ENCODE measurements at places on chromosomes 12 and 14.

DNA sequence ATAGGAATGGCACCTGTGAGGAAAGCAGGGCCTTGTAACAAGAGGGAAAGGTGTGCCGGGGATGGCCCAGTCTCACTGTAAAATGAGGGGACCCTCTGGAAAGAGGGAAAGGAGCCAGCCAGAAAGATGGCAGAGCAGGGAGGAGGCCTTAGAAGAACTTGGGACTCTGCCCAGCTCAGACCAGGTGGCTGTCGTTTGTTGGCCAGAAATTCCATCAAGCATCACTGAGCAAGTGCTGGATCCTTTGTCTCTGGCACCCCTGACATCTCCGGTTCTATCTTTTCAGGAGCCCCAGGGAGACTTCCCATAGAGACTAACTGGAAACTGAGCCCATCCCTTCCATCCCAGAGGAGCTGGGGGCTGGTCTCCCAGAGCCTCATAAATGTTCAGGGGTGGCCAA is 43.3 kb downstream of the DEGS2 start:
- H3K4me1 ChIP-seq: peaks cover 14% of the 10 kb centered on the region
- peaks cover 71% of the 10 kb centered on the region for H3K36me3 ChIP-seq
- DNase-seq: no peak
- H3K27ac ChIP-seq: no peak overlapping the region
- H3K27me3 ChIP-seq: no peaks in the 10 kb centered on the region
- no peak overlapping the region for H3K4me3 ChIP-seq

GRCh38 chr12:42985506-42985905 is 396.0 kb upstream of the PRICKLE1 start:
- no peak for DNase-seq
- H3K4me1 ChIP-seq: no peaks in the 10 kb centered on the region
- no peaks in the 10 kb centered on the region for H3K36me3 ChIP-seq
- H3K27me3 ChIP-seq: no peaks in the 10 kb centered on the region
- no peak overlapping the region for H3K27ac ChIP-seq

- H3K4me3 ChIP-seq: no peak overlapping the region
- no peak for DNase-seq
- H3K4me1 ChIP-seq: no peaks in the 10 kb centered on the region
- peaks cover 21% of the 10 kb centered on the region for H3K27me3 ChIP-seq
- H3K27ac ChIP-seq: no peak overlapping the region
- H3K36me3 ChIP-seq: no peaks in the 10 kb centered on the region
Measured at GRCh38 chr14:76836029-76836630, 9.9 kb downstream of the LRRC74A start.

- no peaks in the 10 kb centered on the region for H3K36me3 ChIP-seq
- no peak overlapping the region for H3K27ac ChIP-seq
- H3K4me3 ChIP-seq: no peak overlapping the region
- DNase-seq: no peak
Measured at GRCh38 chr14:58844544-58844943, 206.8 kb downstream of the DACT1 start.

- H3K36me3 ChIP-seq: peaks cover 31% of the 10 kb centered on the region
- peak overlapping the region; percentile 96 for H3K27ac ChIP-seq
- DNase-seq: no peak
Measured at GRCh38 chr12:56300644-56301464, 724 bp upstream of the CS start.

DNA sequence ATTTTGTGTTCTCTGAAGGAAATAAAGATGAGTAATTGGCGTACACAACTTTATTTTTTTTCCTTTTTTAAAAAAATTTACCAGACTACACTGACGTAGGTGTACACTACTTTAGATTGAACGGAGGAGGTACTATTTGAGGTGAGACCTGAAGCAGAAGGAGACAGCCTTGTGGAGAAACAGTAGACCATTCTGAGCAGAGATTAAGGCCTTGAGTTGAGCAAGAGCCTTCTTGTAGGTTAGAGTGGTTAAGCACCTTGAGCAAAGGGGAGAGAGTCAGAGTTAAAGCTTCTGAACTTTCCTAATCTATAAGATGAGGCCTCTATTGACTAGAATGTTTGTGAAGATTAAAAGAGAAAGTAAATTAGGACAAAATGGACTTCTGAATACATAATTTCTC is 2.5 kb downstream of the LEMD3 start:
- H3K4me3 ChIP-seq: peak overlapping the region; percentile 83
- peak overlapping the region; percentile 7 for H3K27ac ChIP-seq
- H3K27me3 ChIP-seq: peaks cover 2% of the 10 kb centered on the region
- peaks cover 25% of the 10 kb centered on the region for H3K36me3 ChIP-seq

DNA sequence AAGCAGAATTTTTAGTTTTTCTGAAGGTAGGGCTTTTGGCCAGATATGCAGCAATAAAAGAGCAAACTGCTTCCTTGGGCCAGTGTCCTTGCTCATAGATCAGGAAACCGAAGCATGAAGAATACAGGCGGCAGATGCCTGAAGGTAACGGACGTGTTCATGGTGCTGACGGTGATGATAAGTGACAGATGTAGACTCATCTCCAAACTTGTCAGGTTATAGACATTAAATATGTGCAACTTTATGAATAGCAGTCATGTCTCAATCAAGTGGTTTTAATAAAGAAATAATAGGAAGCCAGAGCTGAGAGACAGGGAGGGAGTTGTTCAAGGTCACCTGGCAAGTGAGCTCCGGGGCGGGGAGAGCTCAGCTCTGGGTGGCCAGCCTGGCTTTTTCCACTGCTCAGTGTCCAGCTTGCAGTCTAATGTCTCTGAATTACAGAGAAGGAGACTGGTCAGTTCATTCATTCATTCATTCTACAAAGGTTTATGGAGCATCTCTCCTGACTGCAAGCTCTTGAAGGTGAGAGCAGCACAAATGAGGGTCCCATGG is 1.0 kb downstream of the SERPINA5 start:
- DNase-seq: no peak
- H3K36me3 ChIP-seq: no peaks in the 10 kb centered on the region
- H3K4me3 ChIP-seq: no peak overlapping the region
- no peaks in the 10 kb centered on the region for H3K27me3 ChIP-seq
- no peak overlapping the region for H3K27ac ChIP-seq
- no peaks in the 10 kb centered on the region for H3K4me1 ChIP-seq

GRCh38 chr12:124153392-124153791 is 141.5 kb upstream of the RFLNA start:
- no peaks in the 10 kb centered on the region for H3K27me3 ChIP-seq
- H3K27ac ChIP-seq: no peak overlapping the region
- no peaks in the 10 kb centered on the region for H3K4me1 ChIP-seq
- H3K36me3 ChIP-seq: no peaks in the 10 kb centered on the region

- DNase-seq: no peak
- no peaks in the 10 kb centered on the region for H3K4me1 ChIP-seq
- H3K27ac ChIP-seq: no peak overlapping the region
- no peaks in the 10 kb centered on the region for H3K36me3 ChIP-seq
Measured at GRCh38 chr14:41505491-41505890, 101.2 kb upstream of the LRFN5 start.

DNA sequence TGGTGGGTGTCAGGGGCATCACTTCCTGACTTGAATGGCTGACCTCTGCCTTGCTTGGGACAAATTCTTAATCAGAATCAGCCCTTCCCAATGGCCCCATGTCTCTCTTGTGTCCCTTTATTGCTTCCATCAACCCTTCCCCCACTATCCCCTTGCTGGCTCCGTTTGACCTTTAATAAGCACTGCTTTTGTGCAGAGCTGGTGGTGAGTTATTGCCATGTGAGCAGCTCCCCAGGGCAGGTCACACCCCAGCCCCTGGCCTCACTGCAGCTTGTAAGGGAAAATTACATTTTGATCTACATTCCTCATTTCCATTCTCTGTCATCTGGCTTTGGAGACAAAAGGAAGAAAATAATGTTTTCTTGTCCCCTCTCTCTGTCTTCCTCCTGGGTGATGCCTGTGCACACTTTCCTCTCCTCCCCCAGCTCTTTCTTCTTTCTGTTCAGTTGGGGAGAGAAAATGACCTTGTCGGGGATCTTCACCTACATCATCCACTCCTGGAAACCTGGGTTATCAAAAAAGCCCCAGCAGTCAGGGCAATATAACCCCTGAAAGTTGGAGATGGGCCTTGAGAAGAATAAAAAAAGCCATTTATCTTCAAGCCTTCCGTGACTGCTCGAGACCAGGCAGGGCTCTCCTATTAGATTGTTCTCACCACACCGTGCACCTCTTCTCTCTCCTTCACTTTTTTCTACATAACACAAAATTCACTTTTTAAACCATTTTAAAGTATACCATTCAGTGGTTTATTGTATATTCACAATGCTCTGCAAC is 100.4 kb upstream of the SRRM4 start:
- no peak for DNase-seq
- H3K36me3 ChIP-seq: no peaks in the 10 kb centered on the region
- H3K27ac ChIP-seq: no peak overlapping the region
- no peaks in the 10 kb centered on the region for H3K4me1 ChIP-seq
- no peak overlapping the region for H3K4me3 ChIP-seq

DNA sequence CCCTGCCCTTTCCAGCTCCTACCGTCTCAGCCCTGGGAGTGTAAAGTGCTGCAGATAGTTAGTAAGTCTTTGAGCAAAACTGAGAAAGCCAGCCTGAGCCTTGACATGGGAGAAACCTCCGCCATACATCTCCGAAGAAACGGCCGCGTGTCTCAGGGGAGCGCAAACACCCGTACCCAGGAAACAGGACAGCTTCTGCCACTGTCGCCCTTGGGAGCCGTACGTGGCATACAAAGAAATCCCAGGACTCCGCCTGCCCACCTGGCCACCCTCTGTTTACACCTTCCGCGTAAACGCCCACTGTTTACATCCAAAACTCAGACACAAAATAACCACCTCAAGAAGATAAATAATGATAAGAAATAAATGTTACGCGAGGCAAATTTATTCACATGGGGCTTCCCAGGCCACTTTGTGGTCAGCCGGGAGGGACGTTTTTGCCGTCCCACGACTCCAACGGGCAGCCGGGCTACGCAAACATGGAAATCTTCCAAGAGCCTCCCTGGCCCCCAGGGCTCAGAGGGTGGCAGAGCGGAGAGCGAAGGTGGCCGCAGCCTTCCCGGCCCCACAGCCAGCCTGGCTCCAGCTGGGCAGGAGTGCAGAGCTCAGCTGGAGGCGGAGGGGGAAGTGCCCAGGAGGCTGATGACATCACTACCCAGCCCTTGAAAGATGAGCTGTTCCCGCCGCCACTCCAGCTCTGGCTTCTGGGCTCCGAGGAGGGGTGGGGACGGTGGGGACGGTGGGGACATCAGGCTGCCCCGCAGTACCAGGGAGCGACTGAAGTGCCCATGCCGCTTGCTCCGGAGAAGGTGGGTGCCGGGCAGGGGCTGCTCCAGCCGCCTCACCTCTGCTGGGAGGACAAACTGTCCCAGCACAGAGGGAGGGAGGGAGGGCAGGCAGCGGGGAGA is at the start of gene BDKRB2:
Gene BDKRB2, plus strand, starts transcription at position 689 of the 908 bp plus-strand sequence. CDS start 32,269 bp downstream, outside the sequence.
- no peaks in the 10 kb centered on the region for H3K4me1 ChIP-seq
- H3K36me3 ChIP-seq: no peaks in the 10 kb centered on the region
- DNase-seq: peak; percentile 6
- no peak within 1 kb of the TSS for H3K4me3 ChIP-seq

Data from T-helper 2 cell treated with Interferon-gamma antibody and Interleukin-4, amounts not matched to agents 5 μg/mL and 100 μg/mL, for 36 hours (primary cell).